GM04503 (cell line): ENCODE measurements at places on chromosomes 5 and 9.

GRCh38 chr5:173945160-173945559 lies 43.8 kb upstream of the C5orf47 start:
- DNase-seq = no peak

GRCh38 chr5:135398160-135398854 lies 724 bp downstream of the MACROH2A1 start:
- no peak for DNase-seq

DNA sequence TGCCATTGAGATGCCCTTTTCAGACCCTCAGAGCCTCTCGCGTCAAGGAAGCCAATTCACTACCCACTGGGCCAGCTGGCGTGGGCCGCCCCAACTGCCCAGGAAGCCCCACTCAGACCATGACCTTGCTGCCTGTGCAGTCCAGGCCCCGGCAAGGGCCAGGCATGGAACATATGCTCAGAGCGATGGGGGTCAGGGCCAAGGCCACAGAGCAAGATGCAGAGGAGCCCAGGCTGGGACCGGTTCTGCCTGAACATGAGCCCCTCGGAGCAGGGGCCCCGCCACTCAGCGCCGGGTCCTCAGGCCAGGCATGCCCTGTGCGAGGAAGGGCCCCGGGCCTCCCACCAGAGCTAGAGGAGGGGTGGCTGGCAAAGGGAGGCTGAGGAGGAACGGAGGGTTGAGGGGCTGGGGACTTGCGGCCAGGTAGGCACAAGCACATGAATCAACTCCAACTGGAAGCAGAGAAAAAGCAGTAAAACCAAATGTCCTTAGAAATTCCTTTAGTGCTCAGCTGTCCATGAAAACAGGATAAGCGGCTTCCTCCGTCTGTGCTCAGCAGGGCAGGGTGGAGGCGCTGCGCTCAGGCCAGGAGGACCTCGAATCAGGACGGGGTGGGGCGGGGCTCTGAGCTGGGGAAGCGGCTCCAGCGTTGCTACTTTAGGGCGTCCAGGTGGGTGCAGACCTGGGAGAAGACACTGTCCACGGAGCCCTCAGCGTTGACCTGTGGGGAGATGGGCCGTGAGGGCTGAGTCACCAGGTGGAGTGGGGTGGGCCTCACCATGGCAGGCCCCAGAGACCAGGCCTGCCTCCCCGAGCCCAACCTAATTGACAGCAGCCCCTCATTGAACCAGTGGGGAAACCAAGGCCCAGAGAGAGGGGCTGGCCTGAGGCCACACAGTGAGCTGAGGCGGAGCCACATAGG lies 9.9 kb downstream of the AK1 start:
- no peak for DNase-seq

DNA sequence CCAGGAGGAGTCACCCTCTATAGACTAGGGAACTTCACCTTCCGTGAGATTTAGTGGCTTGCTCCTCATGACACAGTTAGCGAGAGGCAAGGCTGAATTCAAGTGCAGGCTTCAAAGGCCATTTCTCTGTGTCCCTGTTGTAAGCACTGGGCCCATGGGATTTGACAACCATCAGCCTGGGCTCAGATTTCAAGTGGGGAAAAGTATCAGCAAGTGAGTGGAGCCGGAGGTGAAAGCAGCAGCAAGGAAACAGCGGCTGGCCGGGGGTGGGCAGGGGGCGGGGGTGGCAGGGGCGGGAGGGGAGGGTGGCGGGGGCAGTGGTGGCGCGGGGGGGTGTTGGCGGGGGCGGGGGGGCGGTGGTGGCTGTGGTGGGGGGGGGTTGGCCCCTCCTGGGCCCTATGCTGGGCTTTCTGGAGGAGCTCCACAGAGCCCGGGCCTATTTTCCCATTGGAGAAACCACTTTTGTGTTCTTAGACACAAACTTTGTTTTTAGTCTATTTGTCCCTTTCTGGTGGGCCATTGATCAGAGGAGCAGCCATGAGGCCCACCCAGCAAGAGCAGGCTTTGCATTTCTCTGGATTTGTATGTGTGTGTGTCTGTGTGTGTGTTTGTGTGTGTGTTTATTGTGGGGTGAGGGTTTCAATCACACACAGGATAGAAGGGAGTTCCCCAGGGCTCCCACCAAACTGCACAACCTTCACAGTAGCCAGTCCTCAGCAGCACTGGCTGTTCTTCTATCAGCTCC lies 165.4 kb upstream of the RAI14 start:
- no peak for DNase-seq

DNA sequence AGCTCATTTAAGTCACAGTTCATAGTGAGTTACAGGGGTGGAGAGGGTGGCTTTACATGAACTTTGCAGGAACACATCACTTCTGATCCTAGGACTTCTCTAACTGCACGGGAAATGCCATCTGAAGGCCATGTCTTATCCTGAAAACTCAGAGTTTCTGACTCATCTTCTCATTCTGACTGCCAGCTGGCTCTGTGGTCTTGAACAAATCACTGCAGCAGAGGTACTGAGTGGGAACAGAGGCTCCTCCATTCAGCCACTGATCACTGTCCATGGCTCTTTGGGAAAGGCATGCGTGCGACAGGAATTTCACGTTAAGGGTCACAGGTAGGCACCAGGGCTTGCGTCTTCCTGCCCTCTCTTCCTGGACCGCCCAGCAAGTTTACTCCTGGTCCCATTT lies 114.6 kb upstream of the LRRTM2 start:
- DNase-seq = no peak

GRCh38 chr9:86082870-86083269 lies 16.5 kb downstream of the GOLM1 start:
- DNase-seq = no peak

DNA sequence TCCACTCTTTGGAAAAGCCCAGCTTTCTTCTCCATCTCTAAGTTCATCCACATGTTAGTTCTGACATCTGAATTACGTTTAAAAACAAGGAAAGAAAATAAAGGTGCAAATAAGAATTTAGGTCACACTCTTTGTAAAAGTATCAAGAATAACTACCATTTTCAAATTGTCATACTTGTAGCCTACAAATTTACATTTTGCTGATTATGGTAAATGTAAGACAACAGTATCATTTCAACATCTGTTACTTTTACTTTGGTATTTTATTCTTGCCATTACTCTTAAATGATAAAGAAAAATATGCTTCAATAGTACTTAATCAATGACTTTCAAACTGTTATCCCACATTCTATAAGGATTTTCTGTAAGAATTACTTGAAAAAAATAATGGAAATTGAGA lies 9.8 kb upstream of the PURA start:
- no peak for DNase-seq

- DNase-seq = no peak
Measured at GRCh38 chr9:95077766-95078370, 239.6 kb downstream of the FANCC start.

- no peak for DNase-seq
Measured at GRCh38 chr5:53326424-53327153, 153.8 kb upstream of the FST start.

DNA sequence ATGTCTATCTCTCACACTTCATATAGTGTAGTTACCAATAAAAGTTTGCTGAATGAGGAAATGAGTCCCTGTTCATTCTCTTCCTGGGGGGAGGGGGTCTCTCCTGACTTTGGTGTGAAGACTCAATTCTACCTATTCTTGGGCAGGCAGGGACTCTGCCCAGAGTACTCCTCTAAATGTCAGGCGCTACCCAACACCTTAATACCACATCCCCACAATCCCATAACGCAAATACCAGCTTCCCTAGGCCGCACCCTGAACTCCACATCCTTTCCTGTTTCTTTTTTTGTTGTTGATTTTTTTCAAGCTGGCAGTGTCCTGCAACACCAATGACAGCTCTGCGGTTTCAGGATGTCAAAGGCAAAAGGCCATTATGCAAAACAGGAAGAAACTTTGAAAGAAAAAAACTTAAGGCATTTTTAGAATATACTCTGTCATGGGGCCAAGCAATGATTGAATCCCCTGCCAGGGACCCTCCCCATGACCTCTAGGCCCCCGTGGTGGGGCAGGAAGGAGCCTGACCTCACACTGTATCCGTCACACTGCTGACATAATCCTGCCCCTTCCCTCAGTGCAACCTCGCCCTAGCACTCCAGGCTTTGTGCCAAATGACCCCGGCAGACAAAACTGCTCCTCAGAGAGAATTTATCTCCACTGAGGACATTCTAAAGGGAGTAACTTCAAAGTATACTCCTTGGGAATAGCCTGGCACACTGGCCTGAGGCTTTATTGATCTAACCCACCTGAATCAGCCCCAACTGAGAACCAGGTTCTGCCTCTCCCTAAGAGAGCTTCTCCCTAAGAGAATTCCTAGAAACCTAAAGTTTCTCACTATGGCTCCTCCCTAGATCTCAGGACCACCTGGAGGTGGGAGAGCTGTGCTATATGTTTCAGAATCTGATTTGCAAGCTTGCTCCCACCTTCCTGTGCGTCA lies 8.0 kb downstream of the B4GALT1 start:
- no peak for DNase-seq

- peak; percentile 97 for DNase-seq
Measured at GRCh38 chr5:180330810-180331646, 22.1 kb downstream of the GFPT2 start.

DNA sequence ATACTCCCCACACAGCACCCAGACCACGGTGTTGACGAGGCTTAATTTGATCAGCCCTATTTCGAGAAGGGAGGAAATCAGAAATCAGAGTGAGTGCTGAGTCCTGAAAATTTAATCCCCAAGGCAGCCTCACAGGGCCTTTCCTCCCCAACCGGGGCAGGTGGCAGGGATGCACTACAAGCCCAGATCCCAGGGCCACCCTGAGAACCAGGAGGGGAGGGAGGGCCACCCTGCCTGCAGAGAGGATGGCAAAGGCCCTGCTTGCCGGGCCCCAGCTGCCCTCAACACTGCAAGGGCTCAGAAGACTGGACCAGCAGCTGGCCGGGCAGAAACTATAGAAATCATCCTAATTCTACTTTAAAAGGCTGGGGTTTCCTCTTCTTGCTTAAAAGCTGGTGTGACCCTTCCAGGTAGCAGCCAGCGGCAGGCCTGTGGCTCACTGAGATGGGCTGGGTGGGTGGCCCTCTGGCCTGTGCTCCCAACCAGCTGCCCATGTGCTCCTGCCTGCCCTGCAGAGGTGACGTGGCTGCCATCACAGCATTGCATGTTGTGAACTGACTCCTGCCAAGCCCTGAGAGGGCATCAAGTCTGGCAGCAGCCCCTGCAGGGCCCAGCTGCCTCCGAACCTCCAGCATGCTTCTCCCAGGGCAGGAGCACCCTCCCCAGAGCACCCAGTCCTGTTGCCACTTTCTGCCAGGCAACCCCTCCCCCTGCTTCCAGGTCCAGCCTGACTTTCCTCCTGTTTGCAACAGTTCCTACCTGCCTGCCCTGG lies 122.8 kb downstream of the ADAMTS2 start:
- no peak for DNase-seq

GRCh38 chr5:91024206-91024605 lies 358.9 kb downstream of the ARRDC3 start:
- DNase-seq = no peak

DNA sequence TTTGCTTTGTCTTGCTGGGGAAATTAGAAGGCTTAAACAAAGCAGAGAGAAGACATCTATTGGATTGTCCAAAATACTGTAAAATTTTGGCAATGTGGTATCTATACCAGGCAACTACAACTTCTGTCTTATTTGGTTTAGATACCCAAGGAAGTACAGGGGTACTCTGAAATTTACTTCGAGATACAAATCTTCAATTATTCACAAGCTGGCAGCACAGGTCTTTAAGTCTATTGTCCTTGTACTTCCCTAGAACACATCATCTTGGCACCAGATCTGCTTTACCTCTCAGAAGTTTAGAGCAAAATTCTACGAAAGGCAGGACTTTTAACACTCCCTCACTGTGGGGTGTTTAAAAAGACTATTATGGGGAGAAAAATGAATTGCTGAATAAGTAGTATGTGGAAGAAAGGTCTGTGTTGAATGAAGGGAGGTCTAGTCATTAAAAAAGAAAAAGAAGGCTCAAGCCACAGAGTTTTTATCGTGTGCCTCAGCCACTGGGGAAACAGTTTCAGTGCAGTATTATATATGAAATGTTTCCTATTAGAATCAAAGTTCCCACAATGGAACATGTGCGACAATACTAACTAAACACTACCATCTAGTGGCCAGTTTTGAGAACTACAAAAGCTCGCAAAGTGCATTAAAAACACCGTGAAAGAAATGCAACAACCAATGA lies 93.7 kb downstream of the PDE4D start:
- DNase-seq = no peak

- no peak for DNase-seq
Measured at GRCh38 chr5:97243353-97243752, 60.3 kb upstream of the RIOK2 start.

GRCh38 chr9:21015129-21015815 lies 16.2 kb downstream of the HACD4 start:
- DNase-seq = no peak

DNA sequence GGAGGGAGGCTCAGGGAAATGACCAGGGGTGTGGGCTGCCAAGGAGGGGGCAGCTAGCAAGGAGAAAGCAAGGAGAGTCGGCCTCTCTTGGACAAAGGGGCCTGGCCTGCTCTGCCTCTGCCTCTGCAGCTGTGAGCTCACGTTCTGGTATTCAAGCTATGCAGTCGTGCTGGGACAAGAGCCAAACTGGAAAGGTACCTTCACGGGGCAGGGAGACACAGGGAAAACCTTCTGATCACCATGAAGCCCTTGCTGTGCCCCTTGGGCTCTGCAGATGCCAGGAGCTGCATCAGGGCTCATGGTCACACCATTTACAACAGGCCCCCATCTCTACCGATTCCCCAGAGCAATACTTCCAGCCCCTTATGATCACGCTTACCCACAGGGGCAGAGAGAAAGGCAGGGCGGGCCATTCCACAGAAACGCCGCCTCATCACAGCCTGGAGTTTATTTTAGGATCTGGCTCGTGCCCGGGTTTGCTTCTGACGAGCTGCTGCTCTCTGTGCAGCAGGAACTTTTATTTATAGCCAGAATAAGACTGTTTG lies 63.2 kb downstream of the PRRT1B start:
- peak; percentile 75 for DNase-seq

DNA sequence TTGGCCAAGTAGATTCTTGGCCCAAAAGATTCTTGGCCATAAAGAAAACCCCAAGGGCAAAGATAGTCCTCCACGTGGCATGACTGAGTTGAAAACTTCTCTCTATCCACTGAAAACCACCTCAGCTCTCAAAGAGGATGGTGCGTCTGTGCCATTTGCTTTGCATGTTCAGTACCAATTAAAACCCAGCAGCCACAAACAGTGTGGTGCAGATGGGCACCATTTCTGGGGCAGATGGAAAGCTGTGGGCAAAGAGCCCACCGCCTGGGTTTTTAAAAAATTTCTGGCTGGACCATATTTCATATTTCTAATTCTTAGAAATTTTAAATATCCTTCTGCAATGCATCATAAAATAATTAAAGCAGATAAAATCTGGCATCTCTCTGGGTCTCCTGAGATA lies 84.5 kb upstream of the PUM3 start:
- no peak for DNase-seq

GRCh38 chr5:51203598-51203997 lies 179.7 kb upstream of the ISL1 start:
- DNase-seq = no peak

DNA sequence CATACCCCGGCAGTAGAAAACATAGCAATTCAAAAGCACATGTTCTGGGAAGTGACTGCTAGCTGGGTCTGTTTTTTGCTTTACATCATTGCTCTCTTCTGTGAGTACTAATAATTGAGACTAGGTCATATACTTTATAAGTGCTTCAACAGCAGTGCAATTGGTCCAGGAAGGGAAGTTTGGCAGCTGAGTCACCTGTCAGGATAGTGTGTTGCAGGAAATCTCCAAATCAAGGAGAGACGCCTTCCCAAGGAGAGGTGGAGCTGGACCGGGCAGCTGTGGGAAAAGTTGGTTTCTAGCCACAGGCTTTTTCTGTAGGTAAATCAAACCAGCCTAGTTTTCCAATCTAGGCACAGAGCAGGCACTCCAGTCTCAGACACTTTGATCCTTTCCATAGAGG lies 330.1 kb downstream of the ENC1 start:
- no peak for DNase-seq

- no peak for DNase-seq
Measured at GRCh38 chr9:86096386-86096785, 3.0 kb downstream of the GOLM1 start.
